ENCODE measurements at places on chromosomes 2 and 18. TPM values are rescaled to one million over a fixed set of nuclear protein-coding genes. Genes with fewer than 3 reads are reported as not detected.

The CD28 gene
- total RNA-seq: 0.20 TPM

The BOLL gene
- total RNA-seq: not detected

The GPBAR1 gene
- total RNA-seq: not detected

The NAT8 gene
- total RNA-seq: not detected

The REEP1 gene
- 14.5 TPM for total RNA-seq

The POTEI gene
- total RNA-seq: 0.79 TPM

The MAL gene
- total RNA-seq: not detected

The TMEM163 gene
- total RNA-seq: 1.1 TPM

The CD8B gene
- total RNA-seq: not detected

Data from lung microvascular endothelial cell (primary cell).